Sigmoid colon (tissue), 7 donors: ENCODE measurements at places on chromosomes 3 and 15. TPM values are rescaled to one million over a fixed set of nuclear protein-coding genes. Genes with fewer than 3 reads are reported as not detected.

The GP5 gene
- 0.69 TPM for polyA plus RNA-seq

The PDE8A gene
- 39.8 TPM for polyA plus RNA-seq

The SUMF1 gene
- 12.9 TPM for polyA plus RNA-seq

The CASR gene
- 0.06 TPM for polyA plus RNA-seq

The HIGD2B gene
- not detected for polyA plus RNA-seq

The BLM gene
- 3.0 TPM for polyA plus RNA-seq

The ERICH6 gene
- polyA plus RNA-seq, result not detected

The ISL2 gene
- 2.4 TPM for polyA plus RNA-seq

The ATP2B2 gene
- polyA plus RNA-seq, result not detected

The NEDD4 gene
- 4.2 TPM for polyA plus RNA-seq

The NANOGP8 gene
- polyA plus RNA-seq, result 0.15 TPM

The MAP1A gene
- 1.2 TPM for polyA plus RNA-seq

The COLQ gene
- polyA plus RNA-seq, result 1.7 TPM

The IFT122 gene
- 15.6 TPM for polyA plus RNA-seq

The COPS2 gene
- 48.8 TPM for polyA plus RNA-seq

The HEG1 gene
- 1.8 TPM for polyA plus RNA-seq

The TMEM207 gene
- polyA plus RNA-seq, result not detected

The C3orf22 gene
- polyA plus RNA-seq, result not detected

The CTXN2 gene
- polyA plus RNA-seq, result 0.13 TPM

The CFAP20DC gene
- not detected for polyA plus RNA-seq

The DET1 gene
- polyA plus RNA-seq, result 2.4 TPM

The CYP11A1 gene
- polyA plus RNA-seq, result not detected

The KIF7 gene
- 1.9 TPM for polyA plus RNA-seq

The ACOX2 gene
- 18.0 TPM for polyA plus RNA-seq

The GOLGA8S gene
- polyA plus RNA-seq, result not detected

The KBTBD12 gene
- polyA plus RNA-seq, result 1.8 TPM

The DOCK3 gene
- polyA plus RNA-seq, result not detected

The CPN2 gene
- polyA plus RNA-seq, result not detected

The TM4SF1 gene
- polyA plus RNA-seq, result 76.2 TPM

The SI gene
- 3.0 TPM for polyA plus RNA-seq

The HTR3E gene
- polyA plus RNA-seq, result 0.54 TPM

The MESP2 gene
- polyA plus RNA-seq, result 1.3 TPM

The BBX gene
- polyA plus RNA-seq, result 3.0 TPM

The ZNF80 gene
- not detected for polyA plus RNA-seq

The HSPBAP1 gene
- 3.0 TPM for polyA plus RNA-seq

The TP63 gene
- polyA plus RNA-seq, result not detected

The HACD2 gene
- 6.6 TPM for polyA plus RNA-seq

The CD96 gene
- polyA plus RNA-seq, result 8.2 TPM

The FBXW12 gene
- polyA plus RNA-seq, result not detected

The SNURF gene
- polyA plus RNA-seq, result 5.7 TPM

The CHRNA7 gene
- 1.4 TPM for polyA plus RNA-seq

The LZTFL1 gene
- polyA plus RNA-seq, result 7.9 TPM

The SERINC4 gene
- polyA plus RNA-seq, result 0.61 TPM

The ATP1B3 gene
- 117 TPM for polyA plus RNA-seq

The TUSC7 gene
- not detected for polyA plus RNA-seq

The ZNF385D gene
- polyA plus RNA-seq, result 0.60 TPM
